Fibroblast of skin of right quadriceps (primary cell): ENCODE measurements at places on chromosomes 16 and 17.
A peak's percentile ranks its signal among the peaks of the same experiment; 100 is the strongest.

DNA sequence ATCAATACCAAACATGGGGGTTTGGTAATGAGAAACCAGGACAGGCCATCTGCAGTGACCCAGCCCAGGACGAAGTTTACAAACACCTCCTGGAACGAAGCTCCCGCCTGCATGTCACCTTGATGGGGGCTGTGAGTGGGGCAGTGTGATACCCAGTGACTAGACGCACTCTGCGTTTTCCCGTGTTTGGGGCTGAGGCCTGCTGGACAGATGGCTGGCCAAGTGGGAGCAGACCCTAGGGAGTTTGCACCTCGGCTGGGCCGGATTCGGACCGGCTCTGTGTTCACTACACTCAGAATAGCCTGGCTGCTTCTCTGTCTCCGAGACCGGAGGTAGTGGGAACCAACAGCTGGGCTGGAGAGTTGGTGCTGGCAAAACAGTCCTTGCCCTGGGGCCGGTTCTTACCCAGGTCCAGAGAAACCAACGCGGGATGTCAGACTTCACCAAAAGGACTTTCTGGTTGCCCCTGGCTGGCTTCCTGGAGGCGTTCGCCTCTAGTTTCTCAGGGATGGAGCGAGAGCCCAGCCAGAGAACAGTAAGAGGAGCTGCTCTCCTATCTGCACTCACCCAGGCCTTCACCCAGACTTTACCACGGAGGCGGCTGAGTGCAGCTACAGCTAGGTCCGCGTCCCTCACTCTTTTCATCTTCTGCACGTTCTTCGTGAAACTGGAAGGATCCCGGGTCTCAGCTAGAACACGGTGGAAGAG lies 20.4 kb downstream of the CARHSP1 start:
- no peak for DNase-seq

DNA sequence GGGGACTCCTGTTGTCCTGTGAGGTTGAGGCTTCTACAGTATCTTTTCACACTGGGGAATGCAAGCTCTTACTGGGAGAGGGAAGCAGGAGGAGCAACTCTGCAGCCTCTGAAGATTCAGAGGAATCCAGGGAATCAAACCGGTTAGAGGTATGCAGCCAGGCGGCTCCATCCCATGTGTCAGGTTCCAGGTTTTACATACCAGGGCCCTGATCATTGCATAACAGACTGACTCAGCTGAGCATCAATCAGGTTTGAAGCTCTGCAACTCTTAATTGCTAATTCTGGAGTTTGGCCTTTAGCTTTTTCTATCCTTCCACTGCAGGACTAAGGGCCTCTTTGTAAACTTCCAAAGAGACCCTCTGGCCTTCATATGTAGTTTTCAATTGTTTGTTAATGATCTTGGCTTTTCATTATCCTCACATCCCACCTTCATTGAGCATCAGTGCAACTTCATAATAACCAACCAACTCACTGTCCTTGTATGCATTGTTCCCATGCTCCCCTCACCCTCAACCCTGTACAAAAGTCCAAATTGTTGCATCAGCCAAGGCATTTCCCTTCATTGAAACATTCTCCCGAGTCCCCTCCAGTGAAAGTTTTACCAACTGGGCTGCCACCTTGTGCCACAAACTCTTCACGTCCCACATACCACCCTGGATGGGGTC lies 59.7 kb upstream of the DHX40 start:
- peak; percentile 50 for DNase-seq

DNA sequence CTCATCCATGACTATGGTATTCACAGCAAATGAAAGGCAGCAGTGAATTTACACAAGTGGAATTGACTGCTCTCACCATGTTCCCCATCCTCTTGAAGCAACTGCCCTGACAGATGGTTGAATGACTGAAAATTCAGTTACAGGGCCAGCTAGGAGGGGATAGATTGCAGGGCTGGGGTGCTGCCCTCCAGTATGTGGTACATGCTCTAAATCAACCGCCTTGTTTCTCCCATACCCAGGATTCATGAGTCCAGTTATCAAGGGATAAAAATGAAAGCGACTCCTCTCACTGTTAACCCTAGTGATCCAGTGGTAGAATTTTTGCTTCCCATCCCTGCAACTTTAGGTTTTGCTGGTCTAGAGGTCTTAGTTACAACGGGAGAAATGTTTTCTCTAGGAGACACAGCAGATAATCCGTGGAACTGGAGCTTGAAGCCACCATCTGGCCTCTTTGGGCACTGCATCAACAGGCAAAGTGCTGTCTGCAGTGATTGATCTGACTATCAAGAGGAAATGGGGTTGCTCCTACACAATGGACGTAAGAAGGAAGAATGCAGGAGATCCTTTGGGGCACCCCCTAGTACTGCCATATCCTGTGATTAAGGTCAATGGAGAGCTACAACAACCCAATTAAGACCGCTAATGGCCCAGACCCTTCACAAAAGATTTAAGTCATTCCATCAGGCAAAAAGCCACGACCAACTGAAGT lies 32.0 kb downstream of the SCPEP1 start:
- peak; percentile 27 for DNase-seq

- no peak for DNase-seq
These were observed 807.1 kb downstream of the KCNJ2 start for GRCh38 chr17:70976447-70976846.

- DNase-seq: no peak
These were observed 24.1 kb upstream of the CAPN15 start for GRCh38 chr16:503150-504071.

DNA sequence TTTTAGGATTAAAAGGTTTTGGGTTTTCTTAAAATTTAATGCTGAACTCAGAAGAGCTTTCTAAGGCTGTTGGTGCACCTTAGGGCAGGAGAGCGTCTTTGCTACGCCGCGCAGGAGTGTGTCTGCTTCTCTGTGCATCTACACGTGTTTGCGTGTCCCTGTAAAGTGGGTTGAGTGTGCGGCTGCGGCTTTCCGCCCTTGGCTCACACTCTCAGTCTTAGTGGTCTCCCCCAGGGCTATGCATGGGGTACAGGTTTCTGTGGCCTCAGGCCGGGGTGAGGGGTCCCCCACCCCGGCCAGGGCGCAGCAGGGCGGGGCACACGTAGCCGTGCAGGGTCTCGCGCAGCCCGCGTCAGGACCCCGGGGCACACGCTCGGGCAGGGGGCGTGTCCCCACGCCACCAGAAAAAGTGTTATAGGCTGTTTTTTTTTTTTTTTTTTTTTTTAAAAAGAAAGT lies 727 bp upstream of the TENT4B start:
- peak; percentile 28 for DNase-seq

GRCh38 chr16:51630076-51630475 lies 479.0 kb upstream of the SALL1 start:
- DNase-seq: no peak

DNA sequence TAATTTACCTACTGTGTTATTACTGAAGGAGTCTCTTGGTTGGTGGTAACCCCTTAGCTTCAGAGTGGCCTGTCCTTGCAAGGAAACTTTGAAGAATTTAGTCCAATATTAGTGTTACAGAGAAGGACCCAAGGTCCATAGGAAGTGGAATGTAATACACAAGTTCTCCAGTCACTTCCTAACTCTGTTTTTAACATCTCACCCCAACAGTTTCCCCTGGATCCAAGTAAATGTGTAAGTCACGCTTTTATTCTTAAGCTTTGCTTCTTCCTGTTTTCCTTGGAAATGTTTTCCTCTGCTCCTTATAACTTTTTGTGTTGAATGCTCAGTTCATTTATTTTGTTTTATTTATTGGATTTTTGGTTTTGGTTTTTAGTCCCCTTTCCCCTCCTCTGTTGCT lies 25.9 kb upstream of the RPRML start:
- DNase-seq: no peak

GRCh38 chr16:60414613-60415012 lies 1621.6 kb downstream of the CDH8 start:
- DNase-seq: no peak

DNA sequence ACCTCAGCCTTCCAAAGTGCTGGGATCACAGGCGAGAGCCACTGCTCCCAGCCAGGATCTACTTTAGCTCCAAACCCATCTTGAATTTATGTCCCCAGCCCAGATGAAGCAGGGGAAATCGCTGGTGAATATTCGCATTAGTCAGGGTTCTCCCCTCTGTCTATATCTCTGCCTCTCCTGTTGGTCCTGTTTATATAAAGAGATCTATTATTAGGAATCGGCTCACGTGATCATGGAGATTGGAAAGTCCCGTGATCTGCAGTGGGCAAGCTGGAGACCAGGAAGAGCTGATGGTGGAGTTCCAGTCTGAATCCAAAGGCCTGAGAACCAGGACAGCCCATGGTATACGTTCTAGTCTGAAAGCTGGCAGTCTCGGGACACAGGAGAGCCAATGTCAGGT lies 382.8 kb downstream of the SEC14L1 start:
- DNase-seq: no peak

DNA sequence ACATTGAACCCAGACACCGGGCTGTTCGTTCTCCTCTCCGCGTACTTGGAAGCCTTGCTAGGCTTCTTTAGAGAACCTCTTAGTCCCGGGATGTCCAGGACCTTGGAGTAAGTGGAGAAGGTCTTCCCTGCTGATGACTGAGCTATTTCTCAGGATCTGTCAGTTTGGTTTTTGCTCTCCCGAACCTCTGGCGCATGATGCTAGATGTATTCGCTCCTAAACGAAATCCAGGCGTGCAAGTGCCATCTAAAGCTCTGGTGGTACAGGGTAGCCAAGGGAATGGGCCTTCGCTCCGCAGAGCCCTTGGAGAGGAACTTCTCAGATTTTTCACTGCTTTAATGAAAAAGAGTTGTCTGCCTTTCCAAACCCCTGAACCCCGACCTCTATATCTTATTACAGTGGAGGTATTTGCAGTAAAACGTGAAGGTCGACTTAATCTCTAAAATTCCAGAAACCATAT lies 547 bp downstream of the VMP1 start:
- peak; percentile 9 for DNase-seq

DNA sequence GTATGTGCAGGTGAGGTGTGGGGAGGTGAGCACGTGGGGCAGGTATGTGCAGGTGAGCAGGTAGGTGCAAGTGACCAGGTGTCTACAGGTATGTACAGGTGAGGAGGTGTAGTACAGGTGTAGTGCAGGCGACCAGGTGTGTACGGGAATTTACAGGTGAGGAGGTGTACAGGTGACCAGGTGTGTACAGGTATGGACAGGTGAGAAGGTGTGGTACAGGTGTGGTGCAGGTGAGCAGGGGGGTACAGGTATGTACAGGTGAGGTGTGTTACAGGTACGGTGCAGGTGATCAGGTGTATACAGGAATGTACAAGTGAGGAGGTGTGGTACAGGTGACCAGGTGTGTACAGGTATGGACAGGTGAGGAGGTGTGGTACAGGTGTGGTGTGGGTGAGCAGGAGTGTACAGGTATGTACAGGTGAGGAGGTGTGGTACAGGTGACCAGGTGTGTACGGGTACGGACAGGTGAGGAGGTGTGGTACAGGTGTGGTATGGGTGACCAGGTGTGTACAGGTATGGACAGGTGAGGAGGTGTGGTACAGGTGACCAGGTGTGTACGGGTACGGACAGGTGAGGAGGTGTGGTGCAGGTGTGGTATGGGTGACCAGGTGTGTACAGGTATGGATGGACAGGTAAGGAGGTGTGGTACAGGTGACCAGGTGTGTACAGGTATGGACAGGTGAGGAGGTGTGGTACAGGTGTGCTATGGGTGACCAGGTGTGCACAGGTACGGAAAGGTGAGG lies 12.8 kb upstream of the DBNDD1 start:
- DNase-seq: peak; percentile 37

DNA sequence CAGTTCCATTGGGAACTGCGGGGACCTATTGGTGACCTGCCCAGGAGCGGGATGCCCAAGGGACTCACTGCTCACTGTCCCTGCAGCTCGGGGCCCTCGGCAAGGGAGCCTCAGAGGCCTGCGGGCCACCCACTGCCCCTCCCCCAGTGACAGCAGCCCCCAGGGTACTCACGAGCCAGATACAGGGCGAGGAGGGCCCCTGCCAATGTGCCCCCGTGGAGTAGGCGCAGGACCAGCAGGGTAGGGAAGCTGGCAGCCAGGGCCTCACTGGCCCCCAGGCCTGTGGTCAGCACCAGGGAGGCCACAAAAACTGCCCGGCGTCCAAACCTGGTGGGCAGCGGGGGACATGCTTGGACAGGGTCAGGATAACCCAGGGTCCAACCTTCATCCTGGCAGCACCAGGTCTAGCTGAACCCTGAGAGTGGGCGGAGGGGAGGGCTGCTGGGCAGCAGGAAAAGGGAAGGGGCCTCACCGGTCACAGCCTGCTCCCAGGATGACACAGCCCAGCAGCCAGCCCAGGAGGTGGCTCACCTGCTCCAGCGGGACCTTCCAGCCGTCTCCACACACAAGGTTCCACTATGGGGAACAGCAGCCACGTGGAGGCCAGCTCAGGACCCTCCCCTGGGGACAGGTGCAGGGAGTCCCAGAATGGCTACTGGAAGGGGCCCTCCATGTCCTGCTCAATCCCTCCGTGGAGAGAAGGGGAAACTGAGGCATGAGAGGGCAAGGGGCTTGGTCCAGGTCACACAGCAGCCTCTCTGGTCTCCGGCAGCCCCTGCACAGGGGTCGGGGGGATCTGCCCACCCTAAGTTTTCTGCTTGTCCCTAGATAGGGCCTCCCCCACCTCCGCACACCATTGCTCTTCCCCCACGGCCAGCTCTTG lies 855 bp downstream of the SLC22A31 start:
- DNase-seq: no peak

DNA sequence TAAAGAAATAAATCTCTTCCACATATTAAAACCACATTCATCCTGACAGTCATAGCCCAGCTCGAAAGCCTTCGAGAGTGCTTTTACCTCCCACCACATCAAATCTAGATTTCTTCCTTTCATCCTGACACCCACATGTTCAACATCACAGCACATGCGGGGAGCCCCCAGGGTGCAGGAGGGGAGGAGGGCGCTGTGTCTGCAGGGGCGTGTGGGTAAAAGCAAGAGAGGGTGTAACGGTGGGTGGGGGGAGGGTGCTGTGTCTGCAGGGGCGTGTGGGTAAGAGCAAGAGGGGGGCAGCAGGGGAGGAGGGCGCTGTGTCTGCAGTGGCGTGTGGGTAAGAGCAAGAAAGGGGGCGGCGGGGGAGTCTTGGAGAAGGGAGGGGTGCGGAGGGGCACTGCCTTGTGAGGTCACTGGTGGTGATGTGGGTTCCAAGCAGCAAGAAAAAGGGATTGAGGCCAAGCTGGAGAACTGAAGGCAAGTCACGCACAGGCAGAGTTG lies 34.7 kb downstream of the ADCY9 start:
- DNase-seq: peak; percentile 46

- DNase-seq: no peak
These were observed 1.1 kb downstream of the SRSF1 start for GRCh38 chr17:58005728-58006559.

- DNase-seq: no peak
These were observed 29.9 kb upstream of the VAT1L start for GRCh38 chr16:77758508-77758907.

DNA sequence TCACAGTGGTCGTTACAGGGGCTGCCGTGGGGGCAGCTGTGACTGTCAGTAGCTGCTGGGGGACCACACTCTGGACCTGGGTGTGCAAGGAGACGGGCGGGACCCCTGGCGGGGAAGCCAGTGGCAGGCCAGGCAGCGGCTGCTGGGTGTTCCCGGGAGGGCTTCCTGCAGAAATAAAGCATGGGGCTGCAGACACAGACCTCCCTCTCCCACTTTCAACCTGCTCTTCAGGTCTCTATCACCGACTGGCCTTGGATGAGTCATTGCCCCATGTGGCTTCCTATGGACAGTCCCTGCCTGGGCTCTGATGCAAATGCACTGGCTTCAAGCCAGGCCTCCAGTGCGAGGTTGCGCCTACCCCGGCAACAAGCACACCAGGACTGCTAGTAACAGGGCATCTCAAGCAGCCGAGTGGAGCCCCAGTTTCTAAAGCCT lies 17.2 kb downstream of the SREBF1 start:
- peak; percentile 76 for DNase-seq
